ENCODE measurements at places on chromosomes 1 and 21.

- H3K4me1 ChIP-seq, result no peaks in the 10 kb centered on the region
- H3K4me3 ChIP-seq, result no peak overlapping the region
- H3K36me3 ChIP-seq, result no peaks in the 10 kb centered on the region
These were observed 333.0 kb downstream of the PAPPA2 start for GRCh38 chr1:176795929-176796328.

GRCh38 chr1:228782662-228783417, 47.6 kb downstream of the RHOU start:
- DNase-seq, result no peak
- no peak overlapping the region for H3K27ac ChIP-seq
- H3K4me1 ChIP-seq, result peaks cover 4% of the 10 kb centered on the region
- no peaks in the 10 kb centered on the region for H3K36me3 ChIP-seq

DNA sequence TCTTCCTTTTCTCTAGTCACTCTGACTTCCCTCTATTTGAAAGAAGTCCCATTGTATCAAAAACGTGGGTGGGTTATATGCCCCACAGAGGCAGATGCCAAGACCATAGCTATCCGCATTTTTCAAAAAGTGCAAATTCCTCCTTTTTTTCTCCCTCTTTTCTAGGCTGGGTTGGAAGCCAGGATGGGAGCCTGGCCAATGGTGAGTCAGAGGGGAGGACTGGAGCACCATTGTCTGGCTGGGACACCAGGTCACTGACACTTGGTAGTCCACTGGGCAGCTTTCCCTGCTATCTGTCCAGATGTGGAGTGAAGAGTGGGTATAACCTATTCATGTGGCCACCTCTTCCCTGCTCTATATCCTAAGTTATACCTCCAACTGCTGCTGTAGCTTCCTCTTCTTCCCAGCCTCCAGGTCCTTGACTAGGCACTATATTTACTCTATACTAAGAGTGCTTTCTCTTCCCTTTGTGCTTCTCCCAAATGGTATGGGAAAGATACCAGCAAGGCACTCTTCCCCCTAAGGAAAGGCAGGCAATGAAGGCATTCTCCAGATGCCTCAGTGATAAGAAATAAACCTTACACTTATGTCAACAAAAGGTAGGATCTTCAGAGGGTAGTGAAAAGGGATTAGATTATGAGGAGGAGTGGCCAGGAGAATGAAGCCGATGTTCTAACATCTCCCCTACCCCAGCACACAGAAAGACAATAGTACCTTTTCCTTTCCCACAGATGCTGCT, 12.9 kb downstream of the PI4KB start:
- no peak for DNase-seq
- peak overlapping the region; percentile 57 for H3K27ac ChIP-seq
- H3K4me1 ChIP-seq, result peaks cover 46% of the 10 kb centered on the region
- H3K36me3 ChIP-seq, result peaks cover 9% of the 10 kb centered on the region

DNA sequence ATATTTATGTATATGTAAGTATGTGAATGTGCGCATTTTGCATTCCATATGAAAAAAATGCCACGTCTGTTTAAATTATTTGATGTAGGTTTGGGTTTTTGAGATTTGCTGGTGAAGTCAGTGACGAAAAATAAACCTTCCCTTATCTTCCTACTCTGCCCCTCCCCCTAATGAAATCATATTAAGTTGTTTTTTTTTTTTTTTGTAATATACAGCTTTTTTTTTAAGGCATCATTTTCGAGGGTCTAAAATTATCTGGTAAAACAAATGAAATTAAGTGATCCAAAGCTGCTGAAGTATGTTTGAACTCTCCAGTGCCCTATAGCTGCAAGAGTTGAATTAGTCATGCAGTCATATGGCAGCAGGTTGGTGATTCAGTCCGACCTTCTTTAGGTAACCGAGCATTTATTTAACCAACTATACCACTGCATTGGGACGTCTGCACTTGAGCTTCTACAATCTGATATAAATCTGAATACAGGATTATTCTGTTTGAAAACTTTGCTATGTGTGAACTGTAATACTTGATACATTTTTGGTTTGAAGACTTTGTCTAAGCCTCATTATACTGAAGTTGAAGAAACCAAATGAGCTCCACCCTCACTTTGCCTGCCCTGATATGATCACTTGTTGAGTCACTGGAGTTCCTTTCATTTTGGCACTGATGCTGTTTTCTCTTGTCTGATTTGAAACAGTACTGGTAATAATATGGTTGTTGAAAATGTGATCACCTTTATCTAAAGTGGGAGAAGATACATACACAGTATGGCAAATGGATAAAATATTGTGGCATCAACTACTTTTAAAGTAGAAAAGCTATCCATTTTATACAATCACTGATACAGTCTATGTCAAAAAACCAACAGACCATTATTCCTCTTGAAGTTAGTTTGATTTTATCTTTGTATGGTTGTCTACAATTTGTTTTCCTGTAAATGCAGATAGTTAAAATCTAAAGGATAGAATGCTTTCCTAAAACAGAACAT, 11.7 kb downstream of the PDIK1L start:
- H3K36me3 ChIP-seq, result peaks cover 6% of the 10 kb centered on the region
- H3K27me3 ChIP-seq, result no peaks in the 10 kb centered on the region
- no peak overlapping the region for H3K4me3 ChIP-seq

DNA sequence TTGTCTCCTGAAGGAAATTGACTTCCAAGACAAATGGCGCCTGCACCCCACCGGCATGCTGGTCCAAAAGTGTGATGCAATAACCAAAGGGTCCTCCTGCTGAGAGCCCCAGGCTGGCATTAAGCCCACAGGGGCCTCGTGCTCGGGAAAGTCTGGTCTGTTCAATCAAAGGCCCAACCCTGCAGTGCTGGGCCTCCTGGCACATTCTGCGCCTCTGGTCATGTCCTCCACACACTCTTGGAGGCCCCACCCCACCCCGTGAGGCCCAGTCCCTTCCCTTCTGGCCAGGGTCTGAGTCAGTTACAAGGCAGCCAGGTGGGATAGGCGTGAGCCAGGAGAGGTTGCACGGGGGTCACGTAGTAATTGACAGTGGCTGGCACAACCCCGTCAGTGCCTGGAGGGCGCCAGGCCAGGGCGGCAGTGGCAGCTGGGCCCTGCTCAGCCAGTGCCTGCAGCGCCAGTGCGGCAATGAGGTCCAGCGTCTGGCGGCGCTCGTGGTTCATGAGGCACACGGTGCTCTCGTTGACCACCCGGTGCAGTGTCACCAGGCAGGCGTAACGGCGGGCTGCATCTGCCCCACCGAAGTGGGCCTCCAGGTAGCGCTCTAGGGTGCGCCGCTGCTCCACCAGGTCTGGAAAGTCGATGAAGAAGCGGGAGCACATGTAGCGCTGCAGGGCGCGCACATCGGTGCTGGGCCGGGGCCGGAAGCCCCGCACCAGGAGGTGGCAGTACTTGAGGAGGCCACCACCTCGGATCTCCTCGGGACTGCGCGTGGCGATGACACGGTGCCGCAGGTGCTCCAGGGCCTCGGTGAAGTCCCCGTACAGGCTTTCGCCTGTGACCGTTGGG, 6.8 kb downstream of the TENT5B start:
- no peak for DNase-seq
- no peak overlapping the region for H3K4me3 ChIP-seq
- no peaks in the 10 kb centered on the region for H3K4me1 ChIP-seq
- no peaks in the 10 kb centered on the region for H3K27me3 ChIP-seq

GRCh38 chr1:53511933-53512806, 53.0 kb downstream of the DMRTB1 start:
- no peak overlapping the region for H3K4me3 ChIP-seq
- no peaks in the 10 kb centered on the region for H3K4me1 ChIP-seq
- no peaks in the 10 kb centered on the region for H3K36me3 ChIP-seq

- no peak for DNase-seq
- H3K36me3 ChIP-seq, result no peaks in the 10 kb centered on the region
- H3K27me3 ChIP-seq, result no peaks in the 10 kb centered on the region
- no peak overlapping the region for H3K27ac ChIP-seq
These were observed 81.2 kb downstream of the RPS6KA1 start for GRCh38 chr1:26610781-26611180.

DNA sequence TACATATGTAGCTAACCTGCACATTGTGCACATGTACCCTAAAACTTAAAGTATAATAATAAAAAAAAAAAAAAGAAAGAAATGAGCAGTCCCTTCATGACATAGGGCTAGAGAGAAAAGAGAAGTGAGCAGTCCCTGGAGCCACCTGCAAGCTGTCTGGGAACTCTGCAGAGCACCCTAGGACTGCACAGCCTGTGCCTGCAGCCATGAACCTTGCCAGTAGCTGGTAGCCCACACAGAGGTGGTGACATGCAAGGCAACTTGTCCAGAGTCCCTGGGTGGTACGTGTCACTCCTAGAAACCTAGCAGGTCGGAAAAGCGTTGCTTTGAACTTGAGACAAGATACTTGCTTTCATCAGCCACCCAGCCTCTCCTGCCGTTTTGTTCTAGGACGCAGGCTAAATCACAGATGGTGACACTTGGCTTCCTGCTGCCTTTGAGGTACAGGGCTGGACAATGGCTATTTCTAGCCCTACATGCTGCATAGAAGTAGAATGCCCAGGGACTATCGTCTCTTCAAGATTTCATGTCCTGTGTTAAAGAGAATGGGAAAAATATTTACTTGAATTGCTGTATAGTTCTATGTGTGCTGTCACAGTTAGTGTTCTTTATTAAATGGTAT, 260.9 kb downstream of the LTN1 start:
- no peak overlapping the region for H3K27ac ChIP-seq
- no peak overlapping the region for H3K4me3 ChIP-seq
- no peaks in the 10 kb centered on the region for H3K36me3 ChIP-seq
- no peaks in the 10 kb centered on the region for H3K27me3 ChIP-seq

- no peak overlapping the region for H3K27ac ChIP-seq
- H3K27me3 ChIP-seq, result no peaks in the 10 kb centered on the region
- H3K4me1 ChIP-seq, result no peaks in the 10 kb centered on the region
These were observed 266.3 kb downstream of the RHOU start for GRCh38 chr1:229001467-229002011.

GRCh38 chr1:183776731-183777130, 28.2 kb upstream of the RGL1 start:
- DNase-seq, result no peak
- no peaks in the 10 kb centered on the region for H3K36me3 ChIP-seq
- H3K4me3 ChIP-seq, result no peak overlapping the region
- no peak overlapping the region for H3K27ac ChIP-seq
- no peaks in the 10 kb centered on the region for H3K27me3 ChIP-seq
- H3K4me1 ChIP-seq, result no peaks in the 10 kb centered on the region

GRCh38 chr1:81392526-81393226, 408.1 kb upstream of the ADGRL2 start:
- H3K36me3 ChIP-seq, result no peaks in the 10 kb centered on the region
- no peak for DNase-seq
- H3K4me3 ChIP-seq, result no peak overlapping the region
- H3K27me3 ChIP-seq, result no peaks in the 10 kb centered on the region
- no peaks in the 10 kb centered on the region for H3K4me1 ChIP-seq

DNA sequence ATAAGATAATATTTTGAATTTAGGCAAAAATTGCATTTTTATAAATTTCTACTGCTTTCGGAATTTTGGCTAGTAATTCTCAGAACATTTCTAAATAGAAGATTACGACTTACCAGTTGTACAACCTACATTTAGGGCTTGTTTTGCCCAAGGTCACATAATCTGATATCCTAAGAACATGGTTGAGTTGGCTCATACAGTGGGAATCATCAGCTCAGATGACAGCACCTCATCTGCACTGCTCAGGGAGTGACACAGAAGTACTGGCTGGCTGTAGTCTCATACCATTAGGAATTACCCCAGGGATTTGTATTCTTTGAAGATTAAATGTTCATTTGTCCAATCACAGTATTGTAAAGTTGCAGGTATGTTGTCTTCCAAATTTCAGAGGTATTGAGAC, 217.6 kb downstream of the ADGRL2 start:
- no peaks in the 10 kb centered on the region for H3K4me1 ChIP-seq
- no peaks in the 10 kb centered on the region for H3K36me3 ChIP-seq
- no peaks in the 10 kb centered on the region for H3K27me3 ChIP-seq
- no peak overlapping the region for H3K27ac ChIP-seq

Data from liver (tissue), 10 donors.